DMS79 treated with DMSO at 0.1 percent for 48 hours (cell line): ENCODE measurements at places on chromosomes 5 and 9.

- no peak for DNase-seq
Observed at GRCh38 chr5:171476701-171477100, 57.3 kb downstream of the FGF18 start.

GRCh38 chr5:61177716-61178115, 15.4 kb upstream of the SMIM15 start:
- DNase-seq = no peak

DNA sequence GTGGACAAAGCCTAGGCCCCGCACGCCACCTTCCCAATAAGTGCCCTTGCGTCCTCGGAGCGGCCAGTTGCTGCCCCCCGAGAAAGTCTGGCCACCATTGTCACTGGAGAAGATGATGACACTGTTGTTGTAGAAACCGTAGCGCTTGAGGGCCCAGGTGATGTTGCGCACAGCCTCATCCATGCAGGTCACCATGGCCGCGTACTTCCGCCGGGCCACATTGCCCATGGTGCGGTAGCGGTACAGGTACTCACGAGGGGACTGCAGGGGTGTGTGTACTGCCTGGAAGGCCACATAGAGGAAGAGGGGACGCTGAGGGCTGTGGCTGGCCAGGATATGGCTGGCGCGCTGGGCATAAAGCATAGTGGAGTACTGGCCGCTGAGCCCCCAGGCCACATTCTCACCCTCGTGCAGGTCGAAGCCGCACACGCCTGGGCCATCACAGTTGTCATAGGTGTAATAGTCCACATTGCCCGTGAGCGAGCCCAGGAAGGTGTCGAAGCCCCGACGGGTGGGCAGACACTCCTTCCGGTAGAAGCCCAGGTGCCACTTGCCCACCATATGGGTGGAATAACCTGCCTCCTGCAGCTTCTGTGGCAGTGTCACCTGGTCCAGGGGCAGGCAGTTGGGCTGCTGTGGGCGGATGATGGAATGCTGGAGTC, 4.6 kb downstream of the ARSI start:
- DNase-seq = no peak

- DNase-seq = peak; percentile 12
Observed at GRCh38 chr5:6583049-6583880, 49.6 kb downstream of the NSUN2 start.

- DNase-seq = no peak
Observed at GRCh38 chr9:114827641-114828302, 21.9 kb upstream of the TNFSF15 start.

DNA sequence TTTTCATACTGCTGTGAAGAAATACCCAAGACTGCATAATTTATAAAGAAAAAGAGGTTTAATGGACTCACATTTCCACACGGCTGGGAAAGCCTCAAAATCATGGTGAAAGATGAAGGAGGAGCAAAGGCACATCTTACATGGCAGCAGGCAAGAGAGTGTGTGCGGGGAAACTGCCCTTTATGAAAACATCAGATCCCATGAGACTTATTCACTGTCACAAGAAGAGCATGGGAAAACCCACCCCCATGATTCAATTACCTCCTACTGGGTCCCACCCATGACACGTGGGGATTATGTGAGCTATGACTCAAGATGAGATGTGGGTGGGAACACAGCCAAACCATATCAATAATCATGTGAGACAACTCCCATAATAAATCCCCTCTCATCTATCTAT, 8.7 kb downstream of the TTC39B start:
- DNase-seq = no peak

GRCh38 chr5:175385691-175386362, 58.2 kb downstream of the DRD1 start:
- peak; percentile 52 for DNase-seq

DNA sequence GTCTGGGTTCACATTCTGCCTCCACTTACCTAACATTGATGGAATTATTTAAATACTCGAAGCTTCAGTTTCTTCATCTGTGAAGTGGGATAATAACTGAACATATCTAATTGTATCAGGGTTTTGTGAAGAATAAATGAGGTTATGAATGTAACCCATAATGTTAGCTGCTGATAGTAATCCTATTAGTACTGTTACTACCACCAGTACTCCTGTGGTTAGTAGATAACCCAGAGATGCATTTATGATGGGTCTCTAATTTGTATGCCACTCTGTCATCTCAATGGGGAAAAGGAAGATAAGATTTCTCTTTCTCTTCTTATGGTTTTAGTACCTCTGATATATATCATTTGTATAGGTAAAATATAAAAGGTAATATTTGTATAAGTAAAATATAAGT, 16.0 kb downstream of the CPEB4 start:
- DNase-seq = no peak

DNA sequence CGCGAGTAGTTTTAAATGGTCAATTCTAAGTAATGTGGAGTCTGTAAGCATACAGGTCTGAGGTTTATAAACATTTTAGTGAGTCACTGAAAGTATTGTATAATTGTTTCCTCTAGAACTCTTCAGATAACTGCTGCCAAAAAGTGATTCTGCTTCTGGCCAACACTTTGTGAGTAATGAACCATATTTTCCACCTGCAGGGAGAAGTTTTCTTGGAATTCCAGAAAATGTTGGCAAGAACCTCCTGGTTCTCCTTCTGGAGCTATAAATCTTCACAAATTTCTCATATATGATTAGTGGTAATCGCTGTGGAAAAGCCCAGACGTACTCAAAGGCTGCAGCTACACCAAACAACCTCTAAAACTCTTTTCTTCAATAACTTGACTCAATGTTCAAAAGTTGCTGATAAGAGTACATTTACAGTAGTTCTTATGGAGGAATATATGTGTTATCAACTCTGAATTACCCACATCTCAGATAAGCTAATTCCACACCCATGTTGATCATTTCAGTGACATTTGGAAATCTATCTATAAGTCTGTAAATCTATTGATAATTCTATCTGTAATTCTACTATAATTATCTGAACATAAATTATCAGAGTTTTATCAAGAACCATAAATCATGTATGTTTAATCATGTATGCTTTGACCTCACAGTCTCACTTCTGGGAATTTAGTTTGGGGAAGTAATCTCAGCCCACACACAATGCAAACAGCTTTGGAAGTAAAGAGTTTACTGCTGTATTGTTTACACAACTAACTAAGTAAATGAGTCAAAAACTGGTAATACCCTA, 74.1 kb downstream of the FNBP1 start:
- no peak for DNase-seq

- DNase-seq = no peak
Observed at GRCh38 chr9:31520301-31521085, 864.0 kb upstream of the ACO1 start.

GRCh38 chr9:35910613-35911359, 1.5 kb downstream of the SPAAR start:
- DNase-seq = peak; percentile 25

GRCh38 chr5:138905541-138905940, 30.4 kb upstream of the LRRTM2 start:
- no peak for DNase-seq

- DNase-seq = no peak
Observed at GRCh38 chr9:136090056-136090735, 4.9 kb downstream of the NACC2 start.

- DNase-seq = no peak
Observed at GRCh38 chr9:1071730-1072129, 21.6 kb downstream of the DMRT2 start.

DNA sequence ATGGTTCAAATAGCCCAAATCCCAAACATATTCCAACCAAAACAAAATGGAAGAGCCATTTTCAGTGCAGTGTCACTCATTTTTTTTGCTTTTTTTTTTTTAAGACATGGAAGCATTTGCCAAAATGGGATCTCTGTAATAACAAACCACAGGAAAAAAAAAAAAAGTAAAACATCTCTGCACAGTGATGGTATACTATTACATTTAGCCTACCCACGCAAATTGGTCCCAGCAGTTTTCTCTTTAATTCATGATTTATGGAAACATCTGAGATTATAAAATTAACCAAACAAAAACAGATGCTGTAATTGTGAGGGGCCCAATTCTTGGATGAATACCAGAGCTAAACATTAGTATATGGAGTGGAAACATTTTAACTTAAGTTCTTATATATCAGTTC, 566.6 kb downstream of the ZNF608 start:
- no peak for DNase-seq

- DNase-seq = peak; percentile 34
Observed at GRCh38 chr9:106862821-106863720, at the start of gene ZNF462. TSS of gene ZNF462 (plus strand) at chr9:106863166. CDS start at chr9:106923384, 60,218 bp downstream.

- DNase-seq = no peak
Observed at GRCh38 chr5:10401498-10401897, 40.2 kb upstream of the ROPN1L start.

- DNase-seq = no peak
Observed at GRCh38 chr5:123028222-123028621, 8.3 kb downstream of the PPIC start.

- DNase-seq = no peak
Observed at GRCh38 chr9:6930827-6931226, 173.1 kb downstream of the KDM4C start.

- peak; percentile 48 for DNase-seq
Observed at GRCh38 chr5:7877851-7878250, 8.9 kb downstream of the MTRR start.

DNA sequence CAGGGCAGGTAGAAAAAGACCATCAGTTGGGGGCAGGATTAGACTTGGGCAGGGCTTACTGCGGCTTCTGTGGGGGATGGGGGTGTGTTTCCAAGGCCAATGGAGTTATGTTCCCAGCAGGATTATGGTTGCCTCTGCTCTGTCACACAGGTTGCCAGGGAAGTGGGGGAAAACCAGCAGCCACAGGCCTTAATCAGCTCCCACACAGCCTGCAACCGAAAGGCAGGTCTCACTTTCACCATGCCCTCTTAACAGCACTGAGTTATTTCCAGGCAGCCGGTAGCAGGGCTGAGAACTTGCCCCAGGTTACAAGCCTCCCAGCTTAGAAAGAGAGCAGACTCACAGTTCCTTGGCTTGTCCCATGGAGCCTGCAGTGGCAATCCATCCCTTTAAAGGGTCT, 205.5 kb downstream of the FGF10 start:
- no peak for DNase-seq

DNA sequence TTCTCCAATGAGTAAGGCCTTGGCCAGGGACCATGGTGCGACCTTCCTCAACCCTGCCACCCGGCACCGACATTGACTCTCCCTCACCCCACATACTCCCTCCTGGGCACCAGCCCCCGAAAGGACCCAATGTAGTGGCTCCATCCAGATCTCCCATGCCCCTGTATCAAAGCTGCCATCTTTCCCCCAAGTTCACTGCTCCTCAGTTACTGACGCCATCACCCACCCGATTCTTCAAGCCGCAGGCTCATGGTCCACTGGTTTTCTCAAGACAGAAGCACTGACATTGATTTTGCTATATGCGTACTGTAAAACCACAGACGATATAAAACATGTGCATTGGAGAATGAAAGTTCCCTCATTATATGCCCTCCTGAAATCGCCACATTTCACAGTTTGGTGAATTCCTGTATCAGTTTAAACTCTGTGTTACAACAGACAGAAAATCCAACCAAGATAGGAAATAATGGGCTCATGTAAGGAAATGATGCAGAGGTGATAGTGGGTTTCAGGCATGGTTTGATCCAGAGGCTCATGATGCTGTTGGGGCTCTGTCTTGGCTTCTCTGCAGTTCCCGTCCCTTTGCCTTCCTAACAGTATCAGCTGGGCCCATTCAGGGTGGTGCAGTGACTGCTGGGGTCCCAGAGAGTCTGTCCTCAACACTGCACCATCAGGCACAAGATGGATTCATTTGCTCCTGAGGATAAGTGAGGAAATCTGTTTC, 207.3 kb upstream of the IER5L start:
- DNase-seq = no peak

DNA sequence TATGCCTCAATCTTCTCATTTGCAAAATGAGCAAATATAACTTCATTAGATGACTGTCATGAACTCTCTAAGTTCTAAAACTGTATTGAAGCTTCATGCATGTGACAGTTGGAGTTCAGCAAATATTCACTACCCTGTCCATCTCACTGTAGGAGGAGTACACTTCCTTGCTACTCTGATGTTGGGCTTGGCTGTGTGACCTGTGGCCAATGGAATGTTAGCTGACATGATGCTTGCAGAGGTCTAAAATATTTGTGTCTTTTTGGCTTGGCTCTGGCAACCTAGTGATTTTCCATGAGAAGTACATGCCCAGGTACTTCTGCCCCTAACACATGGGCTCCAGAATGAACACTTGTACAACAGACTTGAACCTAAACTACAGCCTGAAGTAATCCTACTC, 203.1 kb upstream of the ANKH start:
- DNase-seq = no peak

- DNase-seq = peak; percentile 86
Observed at GRCh38 chr5:26889815-26890214, 148.6 kb downstream of the CDH9 start.

- DNase-seq = no peak
Observed at GRCh38 chr5:153367466-153367865, 123.0 kb upstream of the GRIA1 start.

DNA sequence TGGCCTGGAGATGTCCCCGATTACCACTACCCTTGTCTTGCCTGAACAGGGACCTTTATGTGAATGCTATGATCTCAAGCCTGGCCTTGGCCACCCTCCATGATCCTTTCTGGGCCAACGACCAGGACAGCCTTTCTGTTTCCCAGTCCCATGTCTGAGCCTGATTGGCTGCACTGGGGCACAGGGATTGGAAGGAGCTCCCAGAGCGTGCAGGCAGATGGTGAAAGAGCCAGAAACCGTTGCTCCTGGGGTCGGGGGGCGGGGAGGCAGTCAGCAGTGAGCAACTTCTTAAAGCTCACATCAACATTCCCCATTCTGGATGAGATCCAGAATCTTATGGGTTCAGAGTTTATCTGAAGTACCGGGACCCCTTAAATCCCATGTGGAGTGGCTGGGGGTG, 84.4 kb downstream of the INSYN2B start:
- DNase-seq = no peak

- DNase-seq = no peak
Observed at GRCh38 chr5:13510616-13511015, 433.9 kb downstream of the DNAH5 start.

- no peak for DNase-seq
Observed at GRCh38 chr5:146051678-146052077, 53.7 kb downstream of the PLAC8L1 start.

DNA sequence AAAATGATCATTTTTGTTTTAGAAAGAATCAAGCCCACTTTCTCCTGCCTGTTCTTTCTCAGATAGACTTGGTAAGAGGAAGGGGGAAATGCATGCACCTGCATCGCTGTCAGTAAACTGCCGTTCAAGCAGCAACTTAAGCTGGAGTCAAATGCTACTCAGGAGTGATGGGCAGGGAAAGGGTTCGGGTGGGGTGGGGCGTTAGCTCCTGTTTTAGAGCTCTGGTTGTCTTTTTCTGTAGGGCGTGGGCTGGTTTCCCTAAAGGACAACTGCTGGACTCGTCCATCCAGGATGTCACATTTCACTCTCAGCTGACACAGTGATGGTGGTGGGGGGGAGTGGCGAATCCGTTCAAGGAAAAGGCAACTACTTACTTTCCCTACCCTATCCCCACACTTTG, 75.0 kb downstream of the NDFIP1 start:
- no peak for DNase-seq

- no peak for DNase-seq
Observed at GRCh38 chr9:119956111-119956510, 586.9 kb upstream of the BRINP1 start.

DNA sequence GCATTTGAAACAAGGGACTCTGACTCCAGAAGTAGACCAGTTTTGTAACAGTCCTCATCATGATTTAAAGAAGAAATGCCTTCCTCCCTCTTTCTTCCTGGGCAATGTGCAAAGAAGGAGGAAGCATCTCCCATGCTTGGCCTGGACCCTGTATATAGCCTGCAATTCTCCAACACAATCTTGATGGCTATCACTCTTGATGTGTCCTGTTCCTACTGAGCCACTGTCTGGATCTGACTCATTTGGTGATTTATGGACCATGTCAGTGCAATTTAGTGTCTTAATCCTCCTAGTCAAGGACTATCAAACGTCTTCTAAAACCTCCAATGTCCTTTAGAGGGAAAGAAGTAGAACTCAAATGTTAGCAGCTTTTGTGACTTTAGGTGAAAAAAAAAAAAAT, 697.3 kb downstream of the TLR4 start:
- DNase-seq = no peak
